ENCODE measurements at places on chromosomes 11 and 22.
A peak's percentile ranks its signal among the peaks of the same experiment; 100 is the strongest.

GRCh38 chr22:37175414-37176281, 12.4 kb downstream of the C1QTNF6 start:
- no peak for DNase-seq

- DNase-seq = no peak
Observed at GRCh38 chr22:43148581-43148980, 2.8 kb upstream of the TSPO start.

GRCh38 chr11:24298146-24298545, 198.7 kb upstream of the LUZP2 start:
- DNase-seq = no peak

DNA sequence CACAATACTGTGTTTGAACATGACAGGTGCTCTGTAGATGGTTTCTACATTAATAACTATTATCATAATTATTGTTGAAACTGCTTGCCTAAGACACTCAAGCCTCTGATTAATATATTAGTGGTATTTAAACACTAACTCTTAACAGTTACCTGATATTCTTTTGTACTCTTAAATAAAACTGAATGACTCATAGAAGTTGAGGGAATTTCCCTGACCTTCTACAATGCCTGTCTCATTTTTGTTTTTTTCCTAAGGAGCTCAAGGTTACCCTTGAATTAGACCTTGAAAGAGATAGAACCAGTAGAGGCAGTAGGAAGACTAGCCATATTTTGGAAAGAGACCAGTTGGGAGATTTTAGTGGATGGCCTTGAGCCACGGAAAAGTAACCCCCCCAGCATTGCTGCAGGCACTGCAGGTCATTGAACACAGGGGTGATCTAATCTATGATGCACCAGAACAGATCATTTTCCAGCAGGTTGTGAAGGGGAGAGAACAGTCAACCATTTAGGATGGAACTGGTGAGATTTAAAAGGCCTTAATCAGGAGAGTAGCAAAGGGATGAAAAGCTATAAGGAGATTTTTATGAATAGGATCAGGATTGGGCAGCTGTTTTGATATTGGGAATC, 148.3 kb downstream of the PGR start:
- DNase-seq = no peak

- DNase-seq = no peak
Observed at GRCh38 chr11:43574949-43575912, 105.3 kb upstream of the HSD17B12 start.

DNA sequence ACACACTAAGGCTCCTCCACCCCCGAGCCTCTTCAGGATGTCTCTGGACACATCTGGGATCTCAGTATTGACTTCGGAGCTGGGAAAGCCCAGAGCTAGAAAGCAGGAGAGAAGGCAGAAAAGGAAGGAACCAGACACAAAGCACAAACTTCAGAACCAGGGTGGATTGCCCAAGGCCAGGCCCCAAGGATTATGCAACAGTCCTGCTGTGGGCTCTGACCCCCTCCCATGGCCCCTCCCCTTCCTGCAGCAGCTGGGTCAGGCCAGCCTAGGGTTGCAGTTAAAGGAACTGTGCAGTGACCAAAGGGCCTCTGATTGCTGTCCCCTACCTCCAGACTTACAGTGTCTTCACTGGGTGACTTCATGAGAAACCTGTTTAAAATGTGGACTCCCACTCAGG, 5.3 kb downstream of the KCNE3 start:
- no peak for DNase-seq

DNA sequence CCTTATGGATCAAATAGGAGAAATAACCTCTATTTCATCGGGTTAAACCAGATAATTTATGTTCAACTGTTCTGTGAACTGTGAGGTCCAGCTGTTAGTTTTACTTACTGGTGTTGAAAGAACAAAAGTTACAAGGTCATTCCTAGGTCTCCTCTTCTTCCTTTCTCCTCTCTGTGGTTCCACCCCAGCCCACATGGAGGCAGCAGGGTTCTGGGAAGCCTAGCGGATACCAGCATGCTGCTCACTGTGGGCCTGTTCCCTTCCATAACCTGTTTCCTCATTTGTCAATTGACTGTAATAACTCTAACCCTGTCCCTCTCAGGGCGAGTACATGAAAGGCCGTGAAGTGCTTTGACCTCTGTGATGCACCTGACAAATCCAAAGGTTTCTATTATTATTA, 27.8 kb downstream of the RELT start:
- no peak for DNase-seq

- DNase-seq = no peak
Observed at GRCh38 chr11:7489376-7489775, 4.1 kb downstream of the OLFML1 start.

DNA sequence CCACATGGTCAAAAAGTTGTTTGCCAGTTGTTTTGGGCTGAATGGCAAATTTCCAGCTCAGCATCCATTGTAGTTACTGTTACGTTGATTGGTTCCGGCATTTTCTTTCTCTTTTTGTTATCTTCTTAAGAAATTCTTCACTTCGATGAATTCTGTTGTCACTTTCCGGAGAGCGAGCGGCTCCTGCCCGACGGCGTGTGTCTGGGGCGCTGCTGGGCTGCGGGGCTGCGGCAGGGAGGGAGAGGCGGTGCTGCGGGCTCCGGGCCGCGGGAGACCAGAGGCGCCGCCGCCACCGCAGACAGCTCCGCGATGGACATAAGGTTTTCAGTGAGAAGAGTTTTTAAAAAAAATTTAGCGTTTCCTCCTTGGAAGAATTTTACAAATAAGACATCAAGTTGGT, 117.4 kb downstream of the RRM1 start:
- no peak for DNase-seq

DNA sequence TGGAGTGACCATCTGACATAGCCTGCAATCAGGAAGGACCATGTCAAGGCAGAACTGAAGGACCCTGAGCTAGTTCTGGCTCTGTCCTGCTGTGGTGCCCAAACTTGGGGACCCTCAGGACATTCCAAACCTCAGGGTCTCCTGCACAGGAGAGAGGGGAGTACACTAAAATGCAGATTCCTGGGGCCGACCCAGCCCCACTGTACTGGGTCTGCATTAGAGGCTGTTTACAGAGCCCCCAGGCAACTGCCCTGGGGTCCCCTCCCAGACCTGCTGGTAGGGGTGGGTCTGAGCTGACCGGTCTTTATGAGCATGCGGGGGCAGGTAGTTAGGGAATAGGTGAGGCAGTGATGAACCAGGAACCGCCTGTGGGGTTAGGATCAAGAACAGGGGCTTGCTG, 6.8 kb downstream of the TRPM5 start:
- no peak for DNase-seq

DNA sequence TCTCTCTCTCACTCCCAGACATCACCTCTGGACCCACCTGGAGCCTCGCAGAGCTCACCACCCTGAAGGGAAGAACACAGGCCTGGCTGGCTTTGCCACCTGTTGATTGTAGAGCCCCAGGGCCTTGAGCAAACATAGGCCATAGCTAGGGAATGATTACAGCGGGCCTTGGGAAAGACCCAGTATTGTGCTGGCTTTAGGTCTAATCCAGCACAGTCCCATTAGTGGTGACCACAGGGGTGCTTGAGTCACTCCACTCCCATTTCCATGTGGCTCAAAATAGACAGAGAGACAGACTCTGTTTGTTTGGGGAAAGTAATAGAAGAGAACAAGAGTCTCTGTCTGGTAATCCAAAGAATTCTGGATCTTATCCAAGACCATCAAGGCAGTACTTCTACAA, 42.7 kb upstream of the FAM181B start:
- DNase-seq = no peak

DNA sequence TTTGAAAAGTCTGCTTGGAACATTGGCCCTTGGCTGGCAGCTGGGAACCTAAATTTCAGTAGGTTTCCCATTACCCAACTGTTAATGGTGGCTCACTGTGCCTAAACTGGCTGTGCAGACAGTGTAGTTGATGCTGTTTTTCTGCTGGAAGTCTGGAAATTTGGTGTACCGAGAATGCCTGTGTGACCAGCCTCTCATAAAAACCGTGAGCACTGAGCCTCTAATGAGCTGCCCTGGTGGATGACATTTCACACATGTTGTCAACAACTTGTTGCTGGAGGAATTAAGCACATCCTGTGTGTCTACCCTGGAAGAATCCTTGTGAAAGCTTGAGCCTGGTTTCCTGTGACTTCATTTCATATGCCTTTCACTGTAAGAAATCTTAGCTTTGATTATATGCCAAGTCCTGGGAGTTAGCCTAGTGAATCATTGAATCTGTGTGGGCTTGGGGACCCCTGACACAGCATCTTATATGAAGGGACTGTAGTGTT, 131.1 kb downstream of the LDLRAD3 start:
- DNase-seq = peak; percentile 9

GRCh38 chr22:32499666-32500065, 25.1 kb downstream of the FBXO7 start:
- DNase-seq = no peak
